ENCODE measurements at places on chromosomes 13 and 19.

DNA sequence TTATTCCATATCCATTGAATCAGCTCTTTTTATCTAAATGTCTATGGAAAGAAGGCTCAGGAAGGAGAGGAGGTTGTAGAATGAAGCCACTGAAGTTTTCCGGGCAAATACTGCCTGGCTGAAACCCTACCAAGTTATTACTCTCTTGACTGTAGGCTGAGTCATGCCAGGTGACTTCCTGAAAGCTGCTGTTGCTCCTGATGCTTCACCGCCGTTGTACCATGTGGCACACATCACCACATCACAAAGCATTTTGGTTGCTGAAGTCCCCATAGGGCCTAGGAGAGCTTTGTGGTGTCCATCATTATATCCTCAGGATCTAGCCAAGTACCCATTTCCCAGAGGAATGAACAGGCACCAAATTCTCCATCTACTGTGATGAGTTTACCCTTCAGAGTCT lies 11.1 kb upstream of the TDRD12 start:
- no peak for DNase-seq

- DNase-seq: no peak
Measured at GRCh38 chr13:113186061-113186900, 22.2 kb downstream of the PCID2 start.

GRCh38 chr13:112822851-112823250 lies 133.0 kb downstream of the ATP11A start:
- no peak for DNase-seq

DNA sequence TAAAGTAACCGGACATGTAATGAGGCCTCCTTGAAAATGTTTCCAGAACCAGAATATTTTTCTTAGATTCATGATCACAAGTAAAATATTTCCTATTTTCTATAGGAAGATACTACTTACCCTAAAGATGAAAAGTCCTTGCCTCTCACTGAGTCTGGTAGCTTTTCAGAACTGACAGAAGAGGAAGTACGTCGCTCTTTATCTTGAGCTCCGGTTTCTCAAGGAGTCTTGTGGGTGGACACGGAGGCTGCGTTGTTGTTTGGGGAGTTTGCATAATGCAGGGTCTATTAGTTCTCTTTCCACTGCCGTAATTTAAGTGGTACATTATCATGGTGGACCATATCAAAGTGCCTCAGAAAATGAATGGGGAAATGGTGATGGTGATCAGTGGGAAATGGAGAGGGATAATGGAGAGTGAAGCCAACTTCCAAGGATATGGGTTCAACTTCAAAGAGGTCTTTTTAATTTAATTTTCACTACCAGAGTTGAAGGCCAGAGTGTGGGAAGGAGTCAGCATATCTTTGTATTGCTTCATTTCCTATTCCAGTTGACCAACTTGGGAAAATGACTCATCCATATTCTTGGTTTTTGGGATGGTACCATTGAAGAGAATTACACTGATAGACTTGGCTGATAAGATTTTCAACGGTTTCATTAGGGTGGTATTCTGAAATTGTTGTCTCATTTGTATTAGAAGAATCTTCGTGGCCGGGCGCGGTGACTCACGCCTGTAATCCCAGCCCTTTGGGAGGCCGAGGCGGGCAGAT lies 23.4 kb downstream of the MBD3L2B start:
- no peak for DNase-seq

GRCh38 chr19:53158119-53158656 lies 665 bp downstream of the ZNF347 start:
- no peak for DNase-seq

- no peak for DNase-seq
Measured at GRCh38 chr19:53432088-53432661, 391 bp downstream of the ZNF761 start.

DNA sequence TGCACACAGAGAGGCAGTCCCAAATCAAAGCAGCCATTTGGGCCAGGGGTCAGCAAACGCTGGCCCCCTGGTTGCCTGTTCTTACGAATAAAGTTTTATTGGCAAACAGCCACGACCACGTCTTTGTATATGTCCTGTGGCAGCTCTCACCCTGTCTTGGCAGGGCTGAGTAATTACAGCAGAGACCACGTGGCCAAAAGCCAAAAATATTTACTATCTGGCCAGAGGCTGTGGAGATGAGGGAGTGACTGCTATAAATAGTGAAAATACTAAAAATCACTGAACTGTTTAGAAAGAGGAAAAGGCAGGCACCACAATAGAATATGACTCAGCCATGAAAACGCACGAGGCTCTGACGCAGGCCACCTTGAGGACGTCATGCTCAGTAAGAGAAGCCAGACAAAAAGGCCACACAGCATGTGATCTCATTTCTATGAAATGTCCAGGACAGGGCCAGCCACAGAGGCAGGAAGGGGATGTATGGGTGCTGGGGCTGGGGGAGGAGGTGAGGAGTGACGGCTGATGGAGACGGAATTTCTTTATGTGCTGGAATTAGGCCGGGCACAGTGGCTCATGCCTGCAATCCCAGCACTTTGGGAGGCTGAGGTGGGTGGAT lies 29.4 kb downstream of the SMIM24 start:
- DNase-seq: no peak

- DNase-seq: no peak
Measured at GRCh38 chr19:1933942-1934341, 7.0 kb upstream of the CSNK1G2 start.

GRCh38 chr19:47081095-47081494 lies 32.5 kb downstream of the ZC3H4 start:
- no peak for DNase-seq

- DNase-seq: no peak
Measured at GRCh38 chr19:55444646-55445045, 1.5 kb upstream of the SHISA7 start.

- no peak for DNase-seq
Measured at GRCh38 chr19:5492635-5493409, 37.6 kb downstream of the ZNRF4 start.

DNA sequence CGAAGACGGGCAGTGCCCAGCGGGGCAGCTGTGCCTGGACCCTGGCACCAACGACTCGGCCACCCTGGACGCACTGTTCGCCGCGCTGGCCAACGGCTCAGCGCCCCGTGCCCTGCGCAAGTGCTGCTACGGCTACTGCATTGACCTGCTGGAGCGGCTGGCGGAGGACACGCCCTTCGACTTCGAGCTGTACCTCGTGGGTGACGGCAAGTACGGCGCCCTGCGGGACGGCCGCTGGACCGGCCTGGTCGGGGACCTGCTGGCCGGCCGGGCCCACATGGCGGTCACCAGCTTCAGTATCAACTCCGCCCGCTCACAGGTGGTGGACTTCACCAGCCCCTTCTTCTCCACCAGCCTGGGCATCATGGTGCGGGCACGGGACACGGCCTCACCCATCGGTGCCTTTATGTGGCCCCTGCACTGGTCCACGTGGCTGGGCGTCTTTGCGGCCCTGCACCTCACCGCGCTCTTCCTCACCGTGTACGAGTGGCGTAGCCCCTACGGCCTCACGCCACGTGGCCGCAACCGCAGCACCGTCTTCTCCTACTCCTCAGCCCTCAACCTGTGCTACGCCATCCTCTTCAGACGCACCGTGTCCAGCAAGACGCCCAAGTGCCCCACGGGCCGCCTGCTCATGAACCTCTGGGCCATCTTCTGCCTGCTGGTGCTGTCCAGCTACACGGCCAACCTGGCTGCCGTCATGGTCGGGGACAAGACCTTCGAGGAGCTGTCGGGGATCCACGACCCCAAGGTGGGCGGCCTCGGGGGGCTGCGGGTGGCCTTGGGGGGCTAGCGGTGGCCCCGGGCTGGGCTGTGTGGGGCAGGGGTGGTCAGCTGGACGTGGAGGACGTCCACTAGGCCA lies 4.8 kb downstream of the GRIN3B start:
- no peak for DNase-seq

- DNase-seq: no peak
Measured at GRCh38 chr13:29165840-29166239, 345.7 kb downstream of the MTUS2 start.

DNA sequence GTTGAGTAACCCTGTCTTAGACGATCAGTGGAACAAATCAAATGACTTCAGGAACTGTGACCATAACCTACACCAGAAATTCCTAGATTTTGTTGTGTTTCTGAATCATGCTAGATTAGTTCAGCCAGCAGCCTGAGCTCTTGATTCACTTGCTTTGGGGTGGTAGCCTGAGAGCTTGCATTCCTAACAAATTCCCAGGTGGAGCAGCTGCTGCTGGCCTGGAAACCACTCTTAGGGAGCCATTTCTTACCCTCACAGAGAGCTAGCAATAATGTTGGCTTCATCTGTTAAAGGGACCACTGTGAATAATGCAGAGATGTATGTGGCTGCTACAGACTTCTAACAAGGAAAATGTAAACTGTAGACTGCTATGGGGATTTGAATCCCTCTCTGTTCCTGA lies 388.1 kb upstream of the PRR20A start:
- no peak for DNase-seq

GRCh38 chr13:98632961-98633360 lies 56.1 kb upstream of the STK24 start:
- no peak for DNase-seq

DNA sequence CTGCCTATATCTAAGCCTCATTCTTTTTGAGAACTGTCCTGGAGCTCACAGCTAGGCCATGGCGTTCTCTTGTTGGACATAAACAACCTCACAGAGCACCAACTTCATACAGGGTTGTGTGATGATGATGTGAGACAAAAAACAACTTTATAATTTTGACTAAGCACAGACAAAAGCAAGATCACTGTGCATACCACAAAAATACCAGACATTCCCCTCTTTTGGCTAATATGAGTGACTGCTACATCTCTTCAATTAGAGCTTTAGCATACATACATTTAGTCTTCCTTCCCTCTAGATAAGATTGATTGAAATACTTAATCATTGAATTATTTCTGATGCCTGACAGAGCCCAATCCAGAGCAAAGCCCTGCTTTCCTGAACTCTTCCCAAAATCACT lies 8.3 kb downstream of the MAB21L1 start:
- DNase-seq: no peak

DNA sequence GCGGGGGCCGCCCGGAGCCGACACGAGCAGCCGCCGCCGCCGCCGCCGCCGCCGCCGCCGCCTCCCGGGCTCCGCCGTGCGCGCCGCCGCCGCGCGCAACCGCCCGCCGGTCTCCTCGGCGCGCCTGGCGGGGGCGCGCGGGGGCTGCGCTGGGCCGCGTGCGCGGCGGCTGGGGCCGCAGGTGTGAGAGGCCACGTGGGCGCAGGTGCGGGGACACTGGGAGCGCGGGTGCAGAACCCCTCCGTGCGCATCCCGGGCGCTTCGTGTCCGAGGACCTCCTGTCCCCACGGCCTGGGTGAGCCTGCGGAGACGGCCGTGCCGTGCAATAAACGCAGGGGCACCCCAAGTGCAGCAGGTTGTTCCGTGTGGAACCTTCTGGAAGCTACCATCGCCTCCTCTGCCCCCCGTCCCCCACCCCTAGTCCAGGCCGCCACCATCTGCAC lies at the start of gene LINGO3:
TSS of gene LINGO3 (minus strand) at position 41 of the 443 bp plus-strand sequence. CDS start 16,378 bp downstream, outside the sequence.
- no peak for DNase-seq

- no peak for DNase-seq
Measured at GRCh38 chr13:110541526-110541920, 20.0 kb downstream of the RAB20 start.

DNA sequence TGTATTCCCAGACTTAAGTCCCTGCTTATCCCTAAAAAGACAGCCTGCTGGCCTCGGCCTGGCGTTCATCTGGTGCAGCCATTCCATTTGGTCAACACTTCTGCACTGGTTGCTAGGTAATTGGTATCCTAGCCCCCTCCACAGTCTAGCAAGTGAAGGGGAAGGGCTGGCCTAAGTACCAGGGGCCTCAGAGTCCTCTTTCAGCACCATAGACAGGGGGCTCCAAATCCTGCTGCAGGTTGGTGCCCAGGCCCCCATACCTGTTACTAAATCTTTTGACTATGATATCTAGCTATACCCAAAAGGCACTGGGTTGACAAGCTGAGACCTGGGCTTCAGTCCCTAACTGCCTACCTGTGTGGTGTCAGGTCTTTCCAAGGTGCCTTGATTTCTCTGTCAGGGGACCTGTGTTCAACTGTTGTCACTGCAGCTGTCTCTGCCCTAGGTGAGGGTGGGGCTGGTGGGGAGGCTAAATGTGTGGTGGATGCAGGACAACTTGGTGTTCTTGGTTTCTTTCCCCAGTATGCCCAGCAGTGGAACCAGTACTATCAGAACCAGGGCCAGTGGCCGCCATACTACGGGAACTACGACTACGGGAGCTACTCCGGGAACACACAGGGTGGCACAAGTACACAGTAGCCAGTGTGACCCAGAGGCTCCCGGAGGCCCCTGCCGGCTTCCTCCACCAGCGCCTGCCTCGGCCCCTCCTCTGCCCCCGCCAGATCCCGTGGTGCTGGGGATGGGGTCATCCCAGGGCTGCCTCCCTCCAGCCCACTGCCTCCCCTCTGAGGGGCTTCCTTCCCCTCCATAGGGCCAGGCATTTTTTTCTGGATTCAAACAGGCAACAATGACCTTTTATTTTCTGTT lies 3.8 kb upstream of the CCDC97 start:
- DNase-seq: no peak

- DNase-seq: no peak
Measured at GRCh38 chr13:51912511-51913225, 50.9 kb downstream of the CCDC70 start.

DNA sequence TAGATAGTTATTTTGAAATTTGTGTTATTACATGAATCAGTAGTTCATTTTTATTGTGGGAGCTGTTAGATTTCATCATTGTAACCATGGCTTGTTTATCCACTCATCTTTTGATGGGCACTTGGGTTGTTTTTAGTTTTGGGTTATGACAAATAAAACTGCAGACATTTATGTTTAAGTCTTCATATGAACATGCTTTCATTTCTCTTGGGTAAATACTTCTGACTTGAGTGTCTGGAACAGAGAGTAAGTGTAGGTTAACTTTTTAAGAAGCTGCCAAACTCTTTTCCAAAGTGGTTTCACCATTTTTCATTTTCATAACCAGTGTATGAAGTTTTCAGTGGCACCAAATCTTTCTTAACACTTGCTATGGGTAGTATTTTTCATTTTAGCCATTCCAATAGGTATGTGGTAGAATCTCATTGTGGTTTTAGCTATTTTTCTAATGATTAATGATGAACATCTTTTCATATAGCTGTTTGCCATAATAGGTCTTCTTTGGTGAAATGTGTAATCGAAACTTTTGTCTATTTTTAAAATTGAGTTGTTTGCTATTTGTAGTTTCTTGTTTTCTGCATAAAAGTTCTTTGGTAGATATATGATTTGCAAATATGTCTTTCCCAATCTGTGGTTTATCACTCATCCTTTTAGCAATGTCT lies 17.9 kb downstream of the SLAIN1 start:
- no peak for DNase-seq

DNA sequence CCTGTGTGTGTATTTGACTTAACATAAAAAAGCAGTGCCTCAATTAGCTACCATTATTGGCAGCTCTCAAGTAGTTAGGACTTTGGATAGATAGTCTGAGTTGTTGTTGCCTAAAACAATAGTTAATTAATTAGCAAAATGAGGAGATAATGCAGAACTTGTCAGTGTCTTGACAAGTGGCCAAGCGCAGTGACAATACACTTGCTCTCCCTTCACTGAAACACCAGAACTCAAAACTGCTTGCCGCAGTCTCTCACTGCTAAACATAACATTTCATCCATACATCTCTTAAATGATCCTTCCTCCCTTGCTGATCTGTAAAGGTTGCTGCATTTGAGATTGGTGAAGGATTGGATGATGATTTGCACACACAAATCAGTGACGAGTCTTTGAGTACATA lies 61.7 kb downstream of the ARHGAP35 start:
- no peak for DNase-seq
